ENCODE measurements at places on chromosomes 11 and 22.
A peak's percentile ranks its signal among the peaks of the same experiment; 100 is the strongest.

DNA sequence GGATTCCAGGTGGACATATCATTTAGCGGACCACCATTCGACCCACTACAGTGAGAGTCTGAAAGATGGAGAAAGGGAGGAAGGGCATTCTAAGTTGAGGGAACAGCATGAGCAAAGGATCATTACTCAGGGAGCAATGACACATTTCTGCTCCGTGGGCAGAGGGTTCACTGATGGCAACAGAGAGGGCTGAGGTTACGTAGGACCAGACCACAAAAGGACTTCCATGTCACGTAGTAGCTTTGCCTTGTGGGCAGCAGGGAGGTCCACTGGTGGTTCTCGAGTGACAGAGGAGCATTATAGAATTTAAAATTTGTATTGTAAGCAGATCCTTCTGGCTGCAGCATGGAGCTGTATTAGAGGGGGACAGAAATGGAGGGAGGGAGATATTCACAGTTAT is 109.7 kb upstream of the NAV2 start:
- no peak for DNase-seq

DNA sequence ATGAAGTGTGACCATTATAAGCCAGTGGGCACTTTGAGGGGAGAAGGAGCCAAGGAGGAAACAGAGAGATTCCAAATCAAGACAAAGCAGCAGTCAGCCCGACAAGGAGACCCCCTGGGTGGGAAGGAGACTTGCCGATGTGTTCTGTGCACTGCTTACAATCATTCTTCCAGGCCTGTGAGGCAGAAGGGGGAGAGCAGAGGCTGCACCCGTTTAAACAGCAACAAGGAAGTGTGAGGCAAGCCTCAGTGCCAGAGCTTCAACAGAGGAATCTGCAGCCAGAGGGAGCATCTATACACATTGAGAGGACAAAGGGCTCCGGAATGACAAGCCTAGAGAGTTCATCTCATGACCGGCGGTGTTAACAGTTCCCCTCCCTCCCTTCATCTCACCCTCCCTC is 121.1 kb downstream of the NXPE2 start:
- DNase-seq, result no peak

GRCh38 chr11:33907421-33907820 is 15.5 kb upstream of the LMO2 start:
- no peak for DNase-seq

GRCh38 chr11:94768602-94769541 is 716 bp downstream of the AMOTL1 start:
- peak; percentile 23 for DNase-seq

DNA sequence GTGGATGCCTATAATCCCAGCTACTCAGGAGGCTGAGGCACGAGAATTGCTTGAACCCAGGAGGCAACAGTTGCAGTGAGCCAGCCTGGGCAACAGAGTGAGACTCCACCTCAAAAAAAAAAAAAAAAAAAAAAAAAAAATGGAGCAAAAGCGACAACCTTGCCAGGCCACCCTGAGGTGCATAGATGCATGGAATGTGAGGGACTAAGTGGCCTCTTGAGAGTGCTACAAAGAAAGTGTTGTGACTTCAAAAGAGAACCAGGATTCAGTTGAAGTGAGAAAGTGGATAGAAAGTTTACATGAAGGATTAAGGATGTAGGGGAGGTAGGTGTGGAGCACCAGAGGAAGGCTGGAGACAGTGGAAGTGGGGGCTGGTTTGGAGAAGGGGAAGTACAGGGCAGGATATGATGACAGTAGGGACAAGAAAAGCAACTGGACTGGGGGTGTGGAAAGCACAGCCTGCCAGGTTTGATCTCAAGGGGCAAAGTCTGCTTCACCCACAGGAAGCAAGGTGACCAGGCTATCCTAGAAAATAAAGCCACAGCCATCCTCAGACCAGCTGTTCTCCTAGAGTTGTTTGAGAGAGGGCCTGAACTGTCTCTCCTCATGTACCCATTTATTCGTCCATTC is 36.0 kb upstream of the OLFML1 start:
- DNase-seq, result no peak

DNA sequence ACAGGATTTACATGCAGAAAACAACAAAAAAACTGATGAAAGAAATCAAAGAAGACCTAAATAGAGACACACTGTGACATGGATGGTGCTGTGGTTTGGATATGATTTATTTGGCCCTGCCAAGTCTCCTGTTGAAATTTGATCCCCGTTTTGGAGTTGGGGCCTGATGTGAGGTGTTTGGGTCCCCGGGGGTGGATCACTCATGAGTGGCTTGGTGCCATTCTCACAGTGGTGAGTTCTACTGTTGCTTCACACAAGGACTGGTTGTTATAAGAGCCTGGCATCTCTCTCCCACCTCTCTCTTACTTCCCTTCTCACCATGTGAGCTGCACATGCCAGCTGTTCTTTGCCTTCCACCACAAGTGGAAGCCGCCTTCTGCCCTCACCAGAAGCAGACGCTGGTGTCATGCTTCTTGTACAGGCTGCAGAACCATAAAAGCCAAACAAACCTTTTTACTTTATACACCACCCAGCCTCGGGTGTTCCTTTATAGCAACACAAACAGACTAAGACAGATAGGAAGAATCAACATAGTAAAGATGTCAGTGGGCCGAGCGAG is 7.8 kb upstream of the RTL6 start:
- DNase-seq, result no peak

DNA sequence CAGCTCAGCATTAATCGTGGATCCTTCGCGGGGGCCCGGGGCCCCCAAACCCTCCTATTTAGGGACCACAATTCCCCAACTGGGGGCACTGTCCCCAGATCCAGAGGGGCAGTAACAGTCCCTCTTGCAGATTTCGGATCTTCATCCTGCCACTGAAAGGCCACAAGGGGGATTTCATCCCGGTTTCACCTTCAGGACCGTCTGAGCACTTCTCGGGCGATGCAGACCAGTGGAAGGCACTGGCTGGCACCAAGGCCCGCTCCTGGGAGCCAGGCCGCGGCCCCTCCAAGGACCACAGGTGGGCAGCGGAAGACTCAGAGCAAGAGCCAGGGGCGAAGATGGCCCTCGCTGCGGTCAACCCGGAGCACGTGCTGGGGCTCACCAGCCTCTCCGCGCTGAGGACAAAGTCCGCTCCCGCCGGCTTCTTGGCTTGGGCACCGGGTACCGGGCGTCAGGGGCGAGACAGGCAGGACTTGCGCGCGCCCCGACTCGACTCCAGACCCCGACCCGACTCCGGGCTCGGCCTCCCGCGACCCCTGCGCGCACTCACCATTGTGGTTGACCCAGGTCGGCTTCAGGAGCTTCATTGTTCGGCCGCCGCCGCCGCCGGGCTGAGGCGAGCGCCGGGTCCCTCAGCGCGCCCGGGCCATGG is 517 bp downstream of the HIRA start:
- DNase-seq, result peak; percentile 45

DNA sequence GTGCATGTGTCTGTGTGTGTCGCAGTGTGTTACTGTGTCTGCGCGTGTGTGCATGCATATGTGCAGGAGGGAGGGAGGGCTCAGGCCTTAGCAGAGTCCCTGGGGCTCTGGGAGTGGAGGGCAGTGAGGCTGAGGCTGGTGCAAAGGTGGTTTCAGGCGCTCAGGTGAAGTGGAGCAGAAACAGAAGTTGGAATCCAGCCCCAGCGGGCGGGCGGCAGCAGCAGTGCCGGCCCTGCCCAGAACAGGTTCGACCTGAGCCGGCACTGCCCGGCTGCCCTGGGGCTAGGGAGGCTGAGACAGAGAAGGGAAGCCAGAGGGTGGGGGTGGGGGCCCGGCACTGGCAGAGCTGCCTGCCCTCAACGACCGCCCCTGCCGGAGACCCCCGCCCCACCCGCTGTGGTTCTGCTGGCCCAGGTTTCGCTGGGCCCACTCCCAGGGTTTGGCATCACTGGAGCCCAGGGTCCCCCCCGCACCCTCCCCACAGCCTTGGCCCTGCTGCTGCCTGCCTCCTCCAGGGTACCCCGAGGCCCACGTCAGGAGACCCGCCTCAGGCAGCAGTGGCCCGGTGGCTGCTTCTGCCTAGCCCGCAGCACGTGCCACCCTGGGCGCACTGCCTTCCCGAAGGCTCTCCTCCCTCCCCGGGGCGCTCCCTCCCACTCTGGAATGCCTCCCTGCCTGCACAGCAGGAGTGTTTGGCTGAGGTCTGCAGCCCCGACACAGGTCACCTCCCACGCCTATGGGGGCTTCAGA is 13.3 kb downstream of the ASCL2 start:
- no peak for DNase-seq

DNA sequence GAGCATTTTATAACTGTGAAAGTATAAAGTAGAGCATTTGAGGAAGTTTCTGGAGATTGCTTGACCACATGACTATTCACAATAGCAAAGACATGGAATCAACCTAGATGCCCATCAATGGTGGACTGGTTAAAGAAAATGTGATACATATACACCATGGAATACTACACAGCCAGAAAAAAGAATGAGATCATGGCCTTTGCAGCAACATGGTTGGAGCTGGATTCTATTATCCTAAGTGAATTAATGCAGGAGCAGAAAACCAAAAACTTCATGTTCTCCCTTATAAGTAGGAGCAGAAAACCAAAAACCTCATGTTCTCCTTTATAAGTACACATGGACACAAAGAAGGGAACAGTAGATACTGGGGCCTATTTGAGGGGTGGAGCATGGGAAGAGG is 30.3 kb downstream of the UVRAG start:
- no peak for DNase-seq

GRCh38 chr11:119317592-119318239 is 786 bp upstream of the MCAM start:
- peak; percentile 22 for DNase-seq

- DNase-seq, result no peak
Observed at GRCh38 chr22:38655519-38656255, 505 bp downstream of the FAM227A start.

- DNase-seq, result peak; percentile 46
Observed at GRCh38 chr11:74683279-74683871, 47.9 kb downstream of the CHRDL2 start.

DNA sequence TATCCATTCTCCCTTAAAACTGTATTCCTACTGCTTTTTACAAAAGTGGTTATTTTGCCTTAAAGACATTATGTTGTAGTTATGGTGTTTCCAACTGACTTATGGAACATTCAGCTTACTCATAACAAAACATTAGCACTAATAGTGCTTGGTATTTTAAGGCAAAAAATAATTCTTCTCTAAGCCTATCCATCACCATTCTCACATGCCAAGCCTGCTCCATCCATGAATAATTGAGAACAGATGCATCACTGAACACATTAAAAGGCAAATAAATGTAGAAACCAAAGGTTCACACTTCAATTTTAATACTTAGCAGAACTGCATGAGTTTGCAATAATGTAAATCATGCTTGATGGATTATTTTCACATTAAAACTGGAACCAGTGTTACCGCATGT is 42.3 kb upstream of the DDI1 start:
- no peak for DNase-seq

- no peak for DNase-seq
Observed at GRCh38 chr11:32139896-32140520, 49.1 kb downstream of the RCN1 start.

DNA sequence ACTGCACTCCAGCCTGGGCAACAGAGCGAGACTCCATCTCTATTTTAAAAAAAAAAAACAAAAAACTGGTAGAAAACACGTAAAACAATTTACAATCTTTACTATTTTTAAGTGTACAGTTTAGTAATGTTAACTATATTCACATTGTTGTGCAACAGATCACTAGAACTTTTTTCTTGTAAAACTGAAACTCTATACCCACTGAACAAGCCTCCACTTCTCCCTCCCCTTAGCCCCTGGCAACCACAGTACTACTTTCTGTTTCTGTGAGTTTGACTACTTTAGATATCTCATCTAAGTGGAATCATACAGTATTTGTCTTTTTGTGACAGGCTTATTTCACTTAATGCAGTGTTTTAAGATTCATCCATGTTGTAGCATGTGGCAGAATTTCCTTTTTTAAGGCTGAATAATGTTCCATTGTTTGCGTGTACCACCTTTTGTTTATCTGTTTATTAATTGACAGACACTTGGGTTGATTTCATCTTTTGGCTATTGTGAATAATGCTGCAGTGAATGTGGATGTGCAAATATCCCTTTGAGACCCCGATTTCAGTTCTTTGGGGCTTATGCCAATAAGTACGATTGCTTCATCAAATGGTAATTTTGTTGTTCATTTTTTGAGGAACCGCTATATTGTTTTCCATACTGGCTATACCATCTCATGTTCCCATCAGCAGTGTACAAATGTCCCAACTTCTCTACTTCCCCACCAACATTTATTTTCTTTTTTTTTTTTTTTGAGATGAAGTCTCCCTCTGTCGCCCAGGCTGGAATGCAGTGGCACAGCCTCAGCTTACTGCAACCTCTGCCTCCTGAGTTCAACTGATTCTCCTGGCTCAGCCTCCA is 11.0 kb downstream of the DDB2 start:
- no peak for DNase-seq
